ENCODE measurements at places on chromosomes 16 and 17.
A peak's percentile ranks its signal among the peaks of the same experiment; 100 is the strongest.

GRCh38 chr17:30395398-30396022 is 16.8 kb downstream of the CPD start:
- no peak for DNase-seq
- H3K27ac ChIP-seq: no peak overlapping the region
- no peak overlapping the region for H3K4me3 ChIP-seq
- no peaks in the 10 kb centered on the region for H3K36me3 ChIP-seq
- H3K27me3 ChIP-seq: no peaks in the 10 kb centered on the region

DNA sequence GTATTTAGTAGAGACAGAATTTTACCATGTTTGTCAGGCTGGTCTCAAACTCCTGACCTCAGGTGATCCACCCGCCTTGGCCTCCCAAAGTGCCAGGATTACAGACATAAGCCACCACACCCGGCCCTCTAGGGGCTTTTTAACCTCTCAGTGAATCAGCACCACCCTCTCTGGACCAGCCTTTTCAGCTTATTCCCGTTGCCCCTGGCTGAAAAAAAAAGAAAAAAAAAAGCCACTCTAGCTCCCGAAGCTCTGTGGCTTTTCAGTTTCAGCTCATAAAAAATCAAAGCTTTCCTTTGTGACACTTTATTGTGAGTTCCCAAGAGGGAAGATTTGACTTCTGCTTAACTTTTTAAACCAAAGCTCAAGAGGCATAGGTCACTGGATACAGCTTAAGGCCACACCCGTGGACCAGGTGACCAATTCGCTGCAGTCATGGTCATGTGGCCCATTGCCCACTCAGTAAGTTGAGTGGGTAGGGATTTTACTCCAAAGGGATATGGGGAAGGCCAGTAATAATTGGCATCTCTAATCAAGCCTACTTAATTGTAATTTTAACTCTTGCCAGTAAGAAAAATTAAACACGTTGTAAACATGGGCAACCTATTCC is 46.6 kb upstream of the MED13 start:
- peak overlapping the region; percentile 76 for H3K27ac ChIP-seq
- peaks cover 4% of the 10 kb centered on the region for H3K4me1 ChIP-seq
- H3K4me3 ChIP-seq: no peak overlapping the region
- H3K27me3 ChIP-seq: no peaks in the 10 kb centered on the region
- H3K36me3 ChIP-seq: no peaks in the 10 kb centered on the region
- DNase-seq: peak; percentile 68

- DNase-seq: no peak
- H3K4me3 ChIP-seq: peak overlapping the region; percentile 86
- H3K36me3 ChIP-seq: peaks cover 3% of the 10 kb centered on the region
- peak overlapping the region; percentile 62 for H3K27ac ChIP-seq
- no peaks in the 10 kb centered on the region for H3K27me3 ChIP-seq
- H3K4me1 ChIP-seq: peaks cover 6% of the 10 kb centered on the region
These were observed 460 bp downstream of the ELOB start for GRCh38 chr16:2776500-2777139.

DNA sequence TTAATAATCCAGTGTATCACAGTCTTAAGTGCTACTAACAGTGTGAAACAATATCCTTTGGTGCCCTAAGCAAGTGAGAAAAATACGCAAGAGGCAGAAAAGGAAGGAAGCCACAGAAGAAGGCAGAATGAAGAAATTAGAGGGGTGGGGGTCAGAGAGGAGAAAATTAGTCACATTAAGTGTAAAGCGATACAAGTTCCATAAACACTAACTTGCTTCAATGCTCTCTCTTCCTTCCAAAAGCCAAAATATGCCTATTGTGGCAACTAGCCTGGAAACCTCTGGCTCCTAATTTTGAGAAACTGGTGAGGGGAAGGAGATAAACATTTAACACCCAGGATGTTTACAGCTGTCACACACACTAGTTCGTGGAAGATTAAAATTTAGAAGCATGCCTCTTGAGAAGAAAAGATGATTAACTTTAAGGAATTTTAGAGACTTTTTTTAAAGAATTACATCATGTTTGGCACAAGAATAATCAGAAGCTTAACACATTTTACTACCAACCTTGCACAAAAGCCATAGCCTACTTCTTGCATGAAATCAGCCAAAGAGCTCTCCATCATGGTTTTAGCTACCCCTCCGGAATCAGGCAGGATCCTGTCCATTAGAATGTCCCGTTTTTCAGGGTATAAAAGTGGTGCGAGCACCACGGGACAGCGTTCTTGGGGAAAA is 44.7 kb downstream of the CNOT1 start:
- no peak overlapping the region for H3K4me3 ChIP-seq
- H3K4me1 ChIP-seq: no peaks in the 10 kb centered on the region
- H3K27ac ChIP-seq: no peak overlapping the region
- no peaks in the 10 kb centered on the region for H3K27me3 ChIP-seq
- DNase-seq: no peak

GRCh38 chr17:28599311-28600184 is 723 bp upstream of the SPAG5 start:
- H3K27ac ChIP-seq: peak overlapping the region; percentile 95
- no peaks in the 10 kb centered on the region for H3K36me3 ChIP-seq
- peak overlapping the region; percentile 59 for H3K4me3 ChIP-seq
- peaks cover 8% of the 10 kb centered on the region for H3K4me1 ChIP-seq

DNA sequence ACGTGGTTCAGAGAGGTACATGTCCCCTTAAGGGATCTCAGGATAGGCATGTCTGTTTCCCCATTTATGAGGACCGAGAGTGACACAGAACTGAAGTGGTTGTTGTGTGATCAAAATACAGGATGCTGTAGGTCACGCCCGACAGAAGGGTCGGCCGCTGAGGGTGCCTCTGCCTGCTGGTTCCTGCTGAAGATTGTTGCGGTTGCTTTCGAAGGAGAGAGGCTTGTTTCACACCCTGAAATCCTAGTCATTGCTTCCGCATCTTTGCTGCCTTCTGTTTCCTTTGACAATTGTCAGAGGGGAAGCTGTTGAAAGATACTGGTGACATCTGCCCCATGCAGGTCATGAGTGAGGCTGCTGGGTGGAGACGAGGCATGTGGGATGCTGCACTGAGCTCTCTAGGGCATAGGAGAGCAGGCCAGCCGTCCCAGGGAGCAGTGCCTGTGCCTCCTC is 3.8 kb upstream of the NAT9 start:
- peaks cover 6% of the 10 kb centered on the region for H3K4me1 ChIP-seq
- no peaks in the 10 kb centered on the region for H3K36me3 ChIP-seq
- H3K27me3 ChIP-seq: no peaks in the 10 kb centered on the region
- no peak for DNase-seq
- H3K27ac ChIP-seq: no peak overlapping the region
- H3K4me3 ChIP-seq: no peak overlapping the region

DNA sequence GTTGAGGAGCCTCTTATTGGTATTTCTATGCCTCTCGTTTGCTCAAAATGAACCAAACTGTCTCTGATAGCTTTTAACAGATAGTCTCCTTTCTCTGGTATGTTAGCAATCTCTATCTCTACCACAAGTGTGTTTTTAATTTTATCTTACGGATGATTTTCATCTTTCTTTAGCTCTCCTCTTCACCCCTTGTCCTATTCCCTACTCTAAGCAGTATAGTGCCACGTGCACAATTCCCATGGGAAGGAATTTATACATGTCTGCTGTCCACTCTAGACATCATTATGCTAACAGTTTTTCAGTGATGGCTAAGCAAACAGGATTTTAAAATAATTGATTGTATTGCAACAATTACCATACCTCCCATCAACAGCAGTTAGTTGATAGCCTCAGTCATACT is 177.3 kb downstream of the CYB561 start:
- DNase-seq: no peak
- H3K36me3 ChIP-seq: no peaks in the 10 kb centered on the region
- H3K4me3 ChIP-seq: no peak overlapping the region
- no peak overlapping the region for H3K27ac ChIP-seq

DNA sequence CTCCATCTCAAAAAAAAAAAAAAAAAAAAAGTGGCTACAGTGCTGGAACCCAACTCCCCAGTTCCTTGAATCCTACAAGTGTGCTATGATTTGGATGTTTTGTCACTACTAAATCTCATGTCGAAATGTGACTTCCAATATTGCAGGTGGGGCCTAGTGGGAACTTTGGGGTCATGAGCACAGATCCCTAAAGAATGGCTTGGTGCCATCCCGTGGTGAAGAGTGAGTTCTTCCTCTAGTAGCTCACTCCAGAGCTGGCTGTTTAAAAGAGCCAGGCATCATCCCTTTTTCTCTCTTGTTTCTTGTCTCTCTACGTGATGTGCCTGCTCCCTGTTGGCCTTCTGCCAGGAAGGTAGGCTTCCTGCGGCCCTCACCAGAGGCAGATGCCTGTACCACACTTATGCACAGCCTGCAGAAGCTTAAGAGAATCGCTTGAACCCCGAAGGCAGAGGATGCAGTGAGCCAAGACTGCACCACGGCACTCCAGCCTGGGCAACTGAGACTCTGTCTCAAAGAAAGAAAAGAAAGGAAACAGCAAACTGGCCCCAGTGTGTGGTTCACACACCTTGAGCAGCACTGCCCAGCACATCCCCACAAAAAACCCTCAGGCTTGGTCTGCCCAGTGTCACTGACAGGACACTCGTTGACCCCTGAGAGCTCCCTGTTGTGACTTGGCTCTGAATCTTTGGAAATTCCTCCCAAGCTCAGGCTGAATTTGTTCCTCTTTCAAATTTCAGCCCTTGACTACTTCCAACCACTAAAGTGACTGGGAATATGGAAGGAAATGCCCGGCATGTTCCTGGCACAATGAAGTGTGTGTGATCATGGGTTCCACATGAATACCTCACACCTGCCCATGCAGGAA is 3.1 kb downstream of the MT1E start:
- no peak overlapping the region for H3K27ac ChIP-seq
- H3K36me3 ChIP-seq: no peaks in the 10 kb centered on the region
- no peak overlapping the region for H3K4me3 ChIP-seq
- DNase-seq: no peak
- peaks cover 3% of the 10 kb centered on the region for H3K4me1 ChIP-seq

- H3K4me3 ChIP-seq: no peak overlapping the region
- H3K4me1 ChIP-seq: no peaks in the 10 kb centered on the region
- no peak for DNase-seq
- no peak overlapping the region for H3K27ac ChIP-seq
These were observed 30.9 kb upstream of the PLLP start for GRCh38 chr16:57315416-57315815.

DNA sequence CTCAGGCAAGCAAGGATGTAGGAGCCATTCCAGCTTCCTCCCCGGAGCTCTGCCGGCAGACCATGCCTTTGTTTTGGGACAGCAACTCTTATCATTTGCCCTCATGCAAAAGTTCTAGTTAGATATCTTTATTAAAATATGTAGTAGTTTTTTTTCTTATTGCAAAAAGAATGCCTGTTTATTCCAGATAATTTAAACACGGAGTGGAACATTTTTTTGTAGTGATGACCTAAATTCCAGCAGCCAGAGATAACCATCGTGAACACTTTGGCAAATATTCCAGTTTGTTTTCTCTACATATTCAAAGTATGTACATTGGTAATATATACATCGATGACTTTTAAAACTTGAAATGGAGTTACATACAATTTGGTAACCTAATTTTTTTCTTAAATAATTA is 54.8 kb downstream of the CRISPLD2 start:
- no peak for DNase-seq
- no peaks in the 10 kb centered on the region for H3K36me3 ChIP-seq
- H3K4me1 ChIP-seq: no peaks in the 10 kb centered on the region
- H3K27ac ChIP-seq: no peak overlapping the region
- H3K27me3 ChIP-seq: no peaks in the 10 kb centered on the region
- no peak overlapping the region for H3K4me3 ChIP-seq

DNA sequence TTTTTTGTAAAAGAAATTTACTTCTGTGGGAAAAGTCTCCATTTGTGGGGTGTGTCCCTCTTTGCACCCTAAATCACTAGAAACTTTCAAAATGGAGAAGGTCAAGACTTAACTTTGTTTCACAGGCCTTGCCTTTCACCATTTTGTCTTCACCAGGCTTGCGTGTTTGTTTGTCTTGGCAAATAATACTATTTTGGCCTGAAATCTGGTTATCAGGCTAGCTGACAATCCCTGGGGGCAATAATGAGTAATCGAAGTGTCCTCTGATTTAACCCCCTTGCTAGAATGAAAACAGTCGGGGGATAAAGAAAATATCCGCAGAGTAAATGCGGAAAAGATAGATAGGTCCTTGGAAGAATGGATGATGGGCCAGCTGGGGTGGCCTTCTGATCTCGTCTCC is 34.5 kb downstream of the SLC39A11 start:
- DNase-seq: no peak
- no peaks in the 10 kb centered on the region for H3K36me3 ChIP-seq
- H3K4me1 ChIP-seq: no peaks in the 10 kb centered on the region
- H3K27me3 ChIP-seq: no peaks in the 10 kb centered on the region
- no peak overlapping the region for H3K27ac ChIP-seq

GRCh38 chr17:73347351-73347750 is 35.5 kb upstream of the CDC42EP4 start:
- no peak overlapping the region for H3K4me3 ChIP-seq
- H3K27ac ChIP-seq: no peak overlapping the region
- DNase-seq: no peak

- no peak for DNase-seq
- H3K27ac ChIP-seq: no peak overlapping the region
- no peaks in the 10 kb centered on the region for H3K4me1 ChIP-seq
- no peaks in the 10 kb centered on the region for H3K27me3 ChIP-seq
These were observed 24.7 kb upstream of the PSMD7 start for GRCh38 chr16:74271872-74272271.

GRCh38 chr16:65531475-65531874 is 409.6 kb upstream of the CDH11 start:
- no peaks in the 10 kb centered on the region for H3K36me3 ChIP-seq
- no peaks in the 10 kb centered on the region for H3K27me3 ChIP-seq
- H3K4me3 ChIP-seq: no peak overlapping the region
- no peaks in the 10 kb centered on the region for H3K4me1 ChIP-seq

DNA sequence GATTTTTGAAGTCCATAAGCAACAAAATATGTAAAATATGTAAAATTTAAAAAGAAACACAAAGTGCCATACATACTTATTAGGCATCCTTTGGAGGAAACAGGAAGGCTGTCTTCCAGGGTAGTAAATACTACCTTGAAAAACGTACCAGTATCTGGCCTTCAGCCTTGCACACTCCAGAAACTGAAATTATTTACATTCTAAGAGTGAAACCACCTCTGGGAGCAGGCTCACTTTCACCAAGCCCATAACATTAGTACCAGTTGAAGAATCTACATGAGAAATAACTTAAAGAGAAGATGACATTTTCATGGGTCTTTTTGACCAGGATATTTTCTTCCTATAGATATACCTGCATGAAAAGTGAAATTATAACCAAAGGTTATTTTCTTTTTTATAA is 6.4 kb downstream of the KRTAP9-1 start:
- no peak for DNase-seq
- no peaks in the 10 kb centered on the region for H3K27me3 ChIP-seq
- H3K4me1 ChIP-seq: no peaks in the 10 kb centered on the region
- no peak overlapping the region for H3K4me3 ChIP-seq

DNA sequence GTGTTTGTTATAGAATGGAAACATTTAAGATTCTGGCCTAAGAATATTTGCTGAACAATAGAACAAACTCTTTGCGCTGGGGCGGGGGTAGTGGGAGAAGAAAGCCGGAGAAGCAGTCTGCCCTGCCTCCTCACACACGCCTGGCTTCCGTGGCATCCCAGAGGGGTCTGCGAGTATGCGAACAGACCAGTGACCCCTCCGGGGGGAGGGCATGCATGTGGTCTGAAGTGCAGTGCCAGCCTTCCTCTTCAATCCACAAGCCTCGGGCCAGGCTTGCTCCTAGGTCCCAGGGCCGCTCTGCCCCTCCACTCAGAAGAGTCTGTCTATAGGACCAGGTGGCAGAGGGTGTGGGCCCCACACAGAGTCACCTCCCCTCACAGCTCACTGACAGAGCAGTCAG is 14.1 kb upstream of the IGFALS start:
- DNase-seq: peak; percentile 13
- no peaks in the 10 kb centered on the region for H3K36me3 ChIP-seq
- no peak overlapping the region for H3K4me3 ChIP-seq
- H3K4me1 ChIP-seq: no peaks in the 10 kb centered on the region
- no peak overlapping the region for H3K27ac ChIP-seq
- no peaks in the 10 kb centered on the region for H3K27me3 ChIP-seq

All from colonic mucosa (tissue), 4 donors.